ENCODE measurements at places on chromosomes 3 and 15.

GRCh38 chr15:63157891-63158431, 684 bp upstream of the RPS27L start:
- DNase-seq = peak; percentile 48

GRCh38 chr3:193865339-193865738, 270.6 kb upstream of the HES1 start:
- DNase-seq = no peak

DNA sequence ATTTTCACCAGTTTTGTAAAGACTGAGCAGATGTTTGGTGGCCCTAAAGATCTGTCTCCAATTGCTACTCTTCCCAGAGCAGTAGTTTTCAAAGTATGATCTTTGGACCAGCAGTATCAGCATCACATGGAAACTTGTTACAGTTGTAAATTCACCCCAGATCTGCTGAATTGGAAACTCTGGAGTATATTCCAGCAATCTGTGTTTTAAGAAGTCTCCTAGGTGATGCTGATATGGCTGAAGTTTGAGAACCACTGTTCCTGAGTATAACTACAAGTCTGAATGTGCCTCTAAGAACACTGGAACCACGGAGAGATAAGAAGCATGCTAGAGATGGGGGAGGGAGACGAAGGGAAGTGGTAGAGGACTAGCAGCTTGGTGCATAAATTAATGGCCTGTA, 45.7 kb downstream of the NUDT16 start:
- no peak for DNase-seq

GRCh38 chr3:69178082-69178481, 55.7 kb upstream of the LMOD3 start:
- no peak for DNase-seq
